ENCODE measurements at places on chromosomes 2 and 18.

- DNase-seq, result no peak
These were observed 107.7 kb downstream of the KCTD1 start for GRCh38 chr18:26440644-26441043.

GRCh38 chr2:172864182-172864581 lies 128.5 kb downstream of the RAPGEF4 start:
- DNase-seq, result peak; percentile 52

GRCh38 chr18:60445341-60445740 lies 72.8 kb upstream of the MC4R start:
- no peak for DNase-seq

- peak; percentile 63 for DNase-seq
These were observed 34.9 kb downstream of the CAVIN2 start for GRCh38 chr2:191811807-191812602.

DNA sequence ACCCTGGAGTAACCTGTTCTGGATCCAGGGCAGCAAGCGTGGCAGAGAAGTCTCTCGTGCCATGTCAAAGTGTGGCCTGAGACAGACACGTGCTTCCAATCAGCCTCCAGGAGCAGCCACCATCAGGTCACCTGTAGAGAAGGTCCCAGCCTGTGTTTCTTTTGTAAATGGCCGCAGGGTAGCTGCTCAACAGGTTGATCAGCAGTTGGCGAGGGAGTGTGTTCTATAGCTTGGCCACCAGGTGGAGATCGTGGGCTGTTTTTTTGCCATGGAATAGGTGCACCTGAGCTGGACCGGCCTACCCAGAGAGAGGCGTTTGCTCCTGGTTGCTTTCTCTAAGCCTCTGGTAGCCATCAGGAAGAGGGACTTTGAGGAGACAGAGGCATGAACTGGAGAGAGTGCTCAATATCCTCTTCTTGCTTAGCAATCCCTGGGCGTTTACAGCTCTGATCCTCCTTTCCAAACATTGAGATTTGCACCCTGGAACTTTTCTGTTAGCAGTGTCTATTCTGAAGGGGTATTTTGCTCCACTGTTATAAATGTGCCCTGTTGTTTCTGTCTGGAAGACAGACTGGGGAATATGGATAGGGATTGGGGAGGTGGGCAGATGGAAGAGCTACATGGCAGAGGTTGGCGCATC lies 34.2 kb upstream of the EN1 start:
- peak; percentile 63 for DNase-seq

DNA sequence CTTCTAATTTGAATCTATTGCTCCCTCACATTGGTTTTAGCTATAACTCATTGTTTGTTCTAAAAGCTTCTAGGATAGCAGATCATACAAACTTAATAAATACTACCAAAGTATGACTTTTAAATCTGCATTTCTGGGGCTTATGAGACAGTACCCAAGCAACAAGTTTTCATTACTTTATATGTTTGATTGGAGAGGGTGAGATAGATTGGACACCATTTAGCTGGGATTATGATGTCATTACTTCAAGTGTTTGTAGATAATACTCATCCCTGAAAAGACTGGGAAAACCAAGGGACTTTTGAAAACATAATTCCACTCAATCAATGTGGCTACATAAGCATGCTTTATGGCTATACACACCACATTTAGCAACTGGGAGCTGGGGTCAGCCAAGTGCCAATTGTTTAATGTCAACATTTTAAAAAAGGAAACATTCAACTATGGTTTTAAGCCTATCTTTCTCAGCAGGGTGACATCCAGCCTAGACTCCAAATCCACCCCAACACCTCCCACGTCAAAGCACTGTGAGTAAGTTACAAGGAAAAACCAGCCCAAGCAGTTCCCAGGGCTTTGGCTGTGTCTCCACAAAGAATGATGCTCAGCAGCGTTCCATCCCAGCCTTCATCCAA lies 119.9 kb downstream of the ETAA1 start:
- DNase-seq, result no peak

DNA sequence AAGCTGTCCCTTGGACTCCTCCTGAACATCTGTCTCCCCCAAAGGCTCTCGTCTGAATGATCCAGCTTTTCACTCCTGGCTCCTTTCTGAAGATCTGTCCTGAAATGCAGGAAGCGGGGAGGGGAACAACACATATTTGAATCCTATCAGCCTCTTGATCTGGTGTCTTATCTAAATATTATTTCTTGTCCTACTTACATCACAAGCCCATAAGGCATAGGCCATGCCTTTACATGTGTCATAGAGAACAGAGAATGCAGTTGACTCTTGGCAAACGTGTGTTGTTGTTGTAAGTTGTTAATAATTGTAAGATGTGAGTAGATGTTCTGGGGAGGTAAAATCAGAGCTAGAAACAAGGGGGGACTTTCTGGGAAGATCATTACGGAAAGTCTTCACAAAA lies 57.4 kb downstream of the GATA6 start:
- no peak for DNase-seq

DNA sequence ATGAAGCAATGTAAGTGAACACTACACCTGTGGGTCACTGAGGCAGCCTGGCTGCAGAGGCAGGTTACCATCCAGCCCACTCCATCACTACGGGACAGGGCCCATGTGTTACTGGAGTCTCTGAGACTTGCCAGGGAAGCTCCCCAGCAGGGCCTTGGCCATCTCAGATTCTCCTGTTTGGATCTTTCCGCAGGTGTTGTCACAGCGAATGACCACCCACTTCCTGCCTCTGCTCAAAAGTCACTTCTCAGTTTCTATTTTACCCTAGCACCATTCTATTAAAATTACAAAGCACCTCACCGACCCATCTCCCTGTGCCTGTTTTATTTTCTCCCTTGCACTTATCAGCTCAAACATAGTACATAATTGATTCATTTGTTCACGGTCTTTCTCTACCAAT lies 34.5 kb upstream of the L3MBTL4 start:
- DNase-seq, result no peak

- DNase-seq, result no peak
These were observed 145.1 kb downstream of the QPCT start for GRCh38 chr2:37489536-37489935.

GRCh38 chr2:16185801-16186272 lies 245.5 kb downstream of the MYCN start:
- DNase-seq, result no peak

GRCh38 chr18:42156281-42156680 lies 201.2 kb downstream of the PIK3C3 start:
- no peak for DNase-seq

DNA sequence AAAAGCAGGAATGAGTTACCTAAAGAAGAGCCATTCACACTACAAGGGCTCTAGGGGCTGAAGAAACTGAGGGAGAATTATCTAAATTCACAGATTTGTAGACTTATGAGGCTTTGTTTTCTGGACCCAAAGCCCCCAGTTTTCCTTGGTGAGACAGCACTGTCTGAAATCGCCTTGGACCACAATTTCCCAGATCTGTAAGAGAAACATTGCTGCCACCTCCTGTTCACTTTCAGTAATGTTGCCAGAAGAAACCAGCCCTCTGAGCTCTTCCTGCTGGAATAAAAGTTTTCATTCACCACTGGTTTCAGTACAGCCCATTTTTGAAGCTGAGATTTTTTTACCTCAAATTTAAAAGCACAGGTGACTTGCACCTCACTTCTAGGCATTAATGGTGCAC lies 169.2 kb downstream of the CDH20 start:
- DNase-seq, result peak; percentile 35

- no peak for DNase-seq
These were observed 165.3 kb upstream of the TFPI start for GRCh38 chr2:187719510-187719909.

DNA sequence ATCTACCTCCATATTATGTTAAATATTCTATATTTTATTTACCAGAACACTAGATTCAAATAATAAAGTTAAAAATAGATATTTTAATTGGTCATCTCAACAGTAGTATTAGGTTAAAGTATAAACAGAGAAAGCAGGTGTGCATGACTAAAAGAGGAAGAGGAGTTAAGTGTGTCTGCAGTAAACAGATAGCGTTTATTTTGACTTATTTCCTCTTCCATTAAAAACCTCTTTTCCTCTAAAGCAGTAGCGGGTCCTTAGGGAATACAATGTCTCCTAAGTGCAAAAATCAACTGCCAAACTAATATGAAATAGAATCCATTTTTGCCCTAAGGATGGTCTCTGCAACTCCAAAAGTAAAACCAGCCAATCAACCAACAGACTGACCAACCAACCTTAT lies 27.7 kb downstream of the EIF2AK3 start:
- DNase-seq, result no peak

All from erythroblast (primary cell).